ENCODE measurements at places on chromosomes 11 and 22.
A peak's percentile ranks its signal among the peaks of the same experiment; 100 is the strongest.

DNA sequence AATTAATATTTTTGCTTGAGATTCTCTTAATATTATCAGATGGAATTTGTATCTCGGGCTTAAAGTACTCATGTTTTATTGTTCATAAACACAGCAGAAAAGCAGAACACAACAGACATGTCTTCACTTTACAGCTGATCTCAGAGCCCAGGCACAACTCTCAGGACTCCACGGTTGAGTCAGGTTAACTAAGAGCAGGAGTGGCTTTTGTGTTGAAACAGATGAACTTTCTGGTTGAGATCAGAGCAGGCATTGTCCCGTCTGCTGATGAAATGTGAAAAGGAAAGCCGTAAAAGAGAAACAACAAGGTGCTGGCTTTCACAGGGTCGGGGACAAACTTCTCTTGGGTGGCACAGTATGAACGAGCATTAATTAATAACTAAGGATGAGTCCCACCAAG, 49.0 kb downstream of the JHY start:
- no peak for DNase-seq

DNA sequence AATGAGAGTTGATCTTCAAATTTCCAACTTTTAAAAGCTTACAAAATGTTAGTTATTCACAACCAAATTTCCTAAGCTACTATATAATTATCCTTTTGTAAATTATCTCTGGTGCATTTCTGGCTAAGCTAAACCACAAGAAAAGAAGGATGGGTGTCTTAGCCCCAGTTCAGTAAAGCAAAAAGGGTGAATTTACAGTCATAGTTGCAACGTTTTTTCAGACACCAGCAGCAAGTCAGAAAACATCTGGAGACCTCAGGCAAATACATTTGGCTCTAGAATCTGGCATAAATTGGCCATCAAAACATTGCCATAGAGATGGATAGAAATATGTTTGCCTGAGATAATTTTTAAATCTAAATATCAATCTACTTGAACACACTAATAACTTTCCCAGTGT, 257.0 kb downstream of the GUCY1A2 start:
- no peak for DNase-seq

GRCh38 chr22:40665312-40665711, 14.0 kb upstream of the MCHR1 start:
- DNase-seq: peak; percentile 68

DNA sequence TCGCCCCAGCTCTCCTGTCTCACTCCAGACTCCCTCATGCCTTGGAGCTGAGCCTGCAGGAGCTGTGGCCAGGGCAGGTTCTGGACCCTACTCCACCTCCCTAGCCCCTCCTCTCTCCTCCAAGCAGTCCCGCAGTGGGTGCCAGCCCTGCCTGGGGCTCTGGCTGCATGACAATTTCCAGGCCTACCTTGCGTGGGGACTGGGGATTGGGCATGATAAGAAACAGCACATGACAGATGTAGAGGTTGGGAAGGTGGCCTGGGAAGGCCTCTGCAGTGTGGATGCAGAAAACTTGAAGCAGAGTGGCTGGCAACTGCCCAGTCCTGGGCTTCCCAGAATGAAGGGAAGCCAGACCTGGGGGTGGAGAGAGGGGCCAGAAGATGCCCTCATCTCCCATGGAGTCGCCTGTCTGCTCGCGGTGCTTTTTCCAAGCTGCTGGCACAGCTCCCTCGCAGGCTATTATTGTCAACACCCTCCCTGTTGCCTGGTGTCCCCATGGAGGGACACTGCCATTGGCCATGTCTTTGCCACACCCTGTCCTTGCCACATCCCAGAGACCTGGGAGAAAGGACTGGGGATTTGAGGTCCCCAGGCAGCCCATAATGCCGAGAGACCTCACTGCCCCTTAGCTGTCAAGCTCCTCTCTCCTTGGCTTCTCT, 48.9 kb upstream of the CDON start:
- no peak for DNase-seq

DNA sequence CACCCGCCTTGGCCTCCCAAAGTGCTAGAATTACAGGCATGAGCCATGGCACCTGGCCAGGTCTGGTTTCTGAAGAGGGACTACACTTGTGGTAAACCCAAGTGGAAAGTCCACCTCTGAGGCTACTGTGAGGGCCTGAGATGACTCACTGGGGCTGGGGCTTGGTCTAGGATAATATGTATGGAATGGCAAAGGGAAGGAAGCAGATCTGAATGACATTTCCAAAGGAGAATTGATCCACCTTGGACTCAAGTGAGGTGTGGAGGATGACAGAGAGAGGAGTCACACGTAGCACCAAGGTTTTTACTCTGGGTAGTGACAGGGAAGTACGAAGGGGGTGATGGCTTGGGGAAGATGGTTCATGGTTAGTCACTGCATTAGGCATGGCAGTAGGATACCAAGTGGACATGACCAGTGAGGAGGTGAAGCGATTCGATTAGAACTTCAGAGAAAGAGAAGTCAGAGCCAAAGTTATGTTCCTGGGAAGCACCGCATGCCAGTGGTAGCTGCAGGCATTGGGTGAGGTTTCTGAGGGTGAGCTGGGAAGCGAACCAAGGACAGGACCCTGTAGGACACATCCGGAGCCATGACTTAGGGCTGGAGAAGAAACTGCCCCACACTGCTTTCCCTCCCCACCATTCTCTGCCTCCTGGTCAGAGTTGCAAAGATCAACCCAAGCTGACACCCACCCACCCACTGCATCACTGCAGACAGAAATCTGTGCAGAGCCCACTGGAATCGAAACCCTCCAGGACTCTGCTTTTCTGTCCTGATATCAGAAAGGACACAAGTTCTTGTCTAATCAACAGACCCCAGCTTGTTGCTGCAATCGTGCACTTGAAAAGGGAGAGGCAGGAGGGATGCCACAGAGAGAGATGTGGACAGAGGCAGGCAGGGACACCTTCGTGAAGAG, 13.0 kb upstream of the BCL9L start:
- peak; percentile 51 for DNase-seq

DNA sequence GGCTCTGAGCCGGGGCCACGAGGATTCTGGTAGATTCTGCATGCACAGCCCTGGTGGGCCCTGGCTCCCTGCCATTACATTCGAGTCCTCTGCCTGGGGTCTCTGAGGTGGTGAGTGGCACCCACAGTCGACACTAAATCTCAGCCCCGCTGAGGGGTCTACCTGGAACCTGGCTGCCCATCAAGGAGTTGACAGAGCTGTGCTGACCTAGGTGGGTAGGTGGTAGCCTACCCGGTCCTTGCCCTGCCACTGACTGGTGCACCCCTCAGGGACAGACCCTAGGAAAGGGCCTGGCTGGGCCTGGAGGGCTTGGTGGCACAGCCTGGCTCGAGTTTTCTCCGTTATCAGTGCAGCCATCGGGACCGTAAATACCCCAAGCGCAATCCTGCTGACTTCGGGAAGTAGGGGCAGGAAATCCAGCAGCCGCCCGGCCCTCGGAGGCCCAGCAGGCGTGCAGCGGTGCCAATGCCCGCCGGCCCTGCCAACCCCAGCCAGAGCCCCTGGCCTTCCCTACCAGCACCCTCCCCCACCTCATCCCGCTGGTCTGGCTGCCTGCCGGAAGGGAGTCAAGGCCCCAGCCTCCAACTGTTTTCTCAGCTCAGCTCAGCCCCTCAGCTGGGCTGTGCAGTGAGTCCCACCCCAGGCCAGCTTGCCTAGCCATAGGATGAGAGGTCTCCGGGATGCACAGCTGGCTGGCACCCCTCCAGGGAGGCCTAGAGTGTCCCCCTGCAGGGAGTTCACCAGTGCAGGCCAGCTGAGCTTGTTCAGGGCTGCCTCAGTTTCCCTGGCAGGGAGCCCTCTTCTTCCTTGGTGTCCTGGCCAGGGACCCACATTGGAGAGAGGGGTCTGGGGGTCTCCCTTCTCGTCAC, 80.4 kb upstream of the KCNQ1OT1 start:
- DNase-seq: no peak

DNA sequence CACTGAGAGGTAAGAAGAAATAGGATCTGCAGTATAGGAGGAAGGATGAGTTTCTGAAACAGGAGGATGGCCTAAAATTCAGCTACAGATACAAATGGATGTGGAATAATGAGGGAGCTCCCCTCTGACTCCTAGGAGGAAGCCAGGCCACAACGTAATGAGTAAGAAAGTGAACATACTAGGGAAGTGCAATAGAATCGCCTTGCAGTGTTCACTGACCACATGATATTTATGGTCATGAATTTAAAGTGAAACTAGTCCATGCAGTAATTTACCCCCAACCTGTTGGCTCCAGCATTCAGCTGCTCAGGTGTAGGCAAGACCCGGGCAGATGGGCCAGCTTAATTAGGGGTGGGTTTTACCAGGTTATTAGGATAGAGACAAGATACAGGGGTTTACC, 101.7 kb downstream of the DEUP1 start:
- no peak for DNase-seq

Data from GM03348 (cell line).